ENCODE measurements at places on chromosomes 2 and 18.

DNA sequence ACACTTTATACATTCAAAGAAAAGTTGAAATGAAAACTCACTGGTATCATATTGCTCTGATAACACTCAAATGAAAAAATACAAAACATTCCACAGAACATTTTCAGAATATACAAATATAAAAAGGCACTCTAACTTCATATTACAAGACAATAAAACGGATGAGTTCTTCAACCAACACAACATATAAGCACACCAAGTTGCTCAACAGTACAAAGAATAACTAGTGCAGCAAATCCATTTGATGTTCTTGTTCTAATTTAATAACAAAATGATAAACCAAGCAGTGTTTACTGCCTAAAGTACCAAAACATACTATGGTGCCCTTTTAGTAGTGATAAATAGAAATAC, 60.8 kb upstream of the PGAP1 start:
- no peak for DNase-seq

- DNase-seq: no peak
These were observed 99.7 kb upstream of the AQP4 start for GRCh38 chr18:26965206-26965605.

DNA sequence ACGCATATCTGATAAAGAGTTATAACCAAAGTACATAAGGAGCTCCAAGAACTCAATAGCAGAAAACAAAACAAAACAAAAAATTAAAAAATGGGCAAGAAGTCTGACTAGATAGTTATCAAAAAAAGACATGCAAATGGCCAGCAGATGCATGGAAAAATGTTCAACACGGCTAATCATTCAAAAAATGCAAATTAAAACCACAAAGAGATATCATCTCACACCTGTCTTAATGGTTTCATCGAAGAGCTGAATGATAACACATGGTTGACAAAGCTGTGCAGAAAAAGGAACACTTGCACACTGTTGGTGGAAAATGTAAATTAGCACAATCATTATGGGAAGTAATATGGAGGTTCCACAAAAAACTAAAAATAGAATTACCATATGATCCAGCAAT, 751.3 kb upstream of the POU3F3 start:
- DNase-seq: no peak

DNA sequence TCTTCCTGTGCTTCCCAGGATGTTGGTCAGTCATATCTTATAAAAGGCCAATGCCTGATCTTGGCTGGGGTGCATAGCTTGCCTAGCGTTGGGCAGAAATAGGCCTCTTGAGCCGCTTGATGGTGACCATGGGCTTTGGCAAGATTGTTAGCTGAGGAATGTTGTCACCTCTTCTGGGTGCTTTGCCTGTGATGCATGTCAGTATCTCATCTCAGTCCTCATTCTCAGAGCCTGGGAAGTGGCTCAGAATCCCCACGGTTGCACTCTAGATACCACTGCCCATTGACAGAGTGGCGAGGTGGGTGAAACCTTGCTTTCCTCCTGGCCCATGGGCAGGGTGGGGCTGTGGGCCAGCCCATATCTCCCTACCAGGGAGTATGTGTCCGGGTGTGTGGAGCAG, 79.2 kb upstream of the MGAT5 start:
- no peak for DNase-seq

Measured in stimulated activated CD4-positive, alpha-beta T cell treated with anti-CD3 and anti-CD28 coated beads, Interleukin-2, amount 100 ng/mL, for 4 hours (primary cell).